Activated T-helper 1 cell treated with anti-CD3 and anti-CD28 coated beads, Interleukin-2, amount 50 U/mL, for 16 hours (primary cell): ENCODE measurements at places on chromosomes 1 and 21.

GRCh38 chr1:226599636-226600238, 51.2 kb downstream of the STUM start:
- no peak for DNase-seq

GRCh38 chr1:93675931-93676330, 5.7 kb downstream of the BCAR3 start:
- DNase-seq = no peak

DNA sequence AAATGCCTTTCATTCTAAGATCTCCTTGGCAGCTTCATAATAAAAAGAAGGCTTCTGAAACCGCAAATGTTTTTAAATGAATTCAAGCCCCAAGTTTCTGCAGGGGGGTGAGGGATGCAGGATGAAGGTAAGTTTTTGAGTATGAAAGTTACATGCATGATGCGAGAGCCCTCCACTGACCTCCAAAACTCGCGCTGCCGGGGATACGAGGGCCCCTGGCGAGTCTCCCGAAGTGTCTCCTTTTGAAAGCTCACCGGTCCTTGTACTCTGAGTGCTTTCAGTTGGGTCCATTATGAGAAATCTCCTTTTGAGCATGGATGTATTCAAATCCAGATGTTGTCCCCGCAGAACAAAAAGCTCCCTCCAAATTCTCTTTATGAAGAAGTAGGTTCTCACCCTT, 18.9 kb upstream of the ZC3H12A start:
- DNase-seq = no peak

DNA sequence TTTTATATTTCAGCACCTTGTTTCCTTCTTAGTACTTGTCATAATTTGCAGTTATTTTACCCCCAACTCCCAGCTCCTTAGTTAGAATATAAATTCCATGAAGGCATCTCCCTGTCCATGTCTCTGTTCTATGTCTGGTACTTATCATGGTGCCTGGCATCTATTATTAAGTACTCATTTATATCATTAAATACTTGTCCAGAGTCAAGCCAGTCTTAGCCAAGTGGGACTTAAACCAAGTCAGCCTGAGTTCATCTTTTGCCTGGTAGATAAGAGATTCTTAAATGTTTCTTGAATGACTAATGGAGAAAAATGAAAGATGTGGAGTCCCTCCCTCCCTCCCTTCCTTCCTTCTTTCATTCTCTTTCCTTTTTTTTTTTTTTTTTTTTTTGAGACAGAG, 9.4 kb downstream of the SLC25A44 start:
- no peak for DNase-seq

DNA sequence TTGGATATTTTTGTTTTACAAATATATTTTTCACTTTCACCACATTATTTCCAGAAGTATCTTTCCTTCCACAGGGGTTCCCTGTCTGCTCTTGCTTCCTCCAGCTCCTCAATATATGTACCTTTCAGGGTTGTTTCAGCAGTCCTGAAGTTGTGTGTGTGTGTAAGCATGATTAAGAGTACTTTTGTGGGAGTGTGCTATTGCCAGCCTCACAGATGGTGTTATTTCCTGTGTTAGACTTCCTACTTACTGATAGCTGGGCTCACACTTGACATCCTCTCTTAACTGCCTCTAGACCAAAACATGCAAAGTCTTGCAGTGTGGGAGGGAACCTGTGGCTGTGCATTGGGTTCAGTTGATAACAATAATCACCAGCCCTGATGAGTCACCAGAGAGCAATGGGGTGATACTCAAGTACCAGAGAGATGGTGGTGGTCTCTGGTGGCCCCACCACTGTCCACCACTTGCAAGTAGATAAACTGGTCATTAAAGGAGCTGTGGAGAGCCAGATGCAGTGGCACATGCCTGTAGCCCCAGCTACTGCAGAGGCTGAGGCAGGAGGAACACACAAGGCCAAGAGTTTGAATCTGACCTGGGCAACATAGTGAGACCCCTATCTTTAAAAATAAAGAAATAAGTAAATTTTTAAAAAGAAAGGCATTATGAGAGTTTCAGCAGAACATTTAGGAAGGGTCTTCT, 126.7 kb downstream of the NR5A2 start:
- DNase-seq = peak; percentile 13

GRCh38 chr1:119647228-119647733, 785 bp downstream of the ZNF697 start:
- DNase-seq = no peak

GRCh38 chr1:46747683-46748288, 28.9 kb upstream of the EFCAB14 start:
- no peak for DNase-seq

GRCh38 chr1:96521994-96522760, 199.4 kb upstream of the PTBP2 start:
- DNase-seq = no peak

DNA sequence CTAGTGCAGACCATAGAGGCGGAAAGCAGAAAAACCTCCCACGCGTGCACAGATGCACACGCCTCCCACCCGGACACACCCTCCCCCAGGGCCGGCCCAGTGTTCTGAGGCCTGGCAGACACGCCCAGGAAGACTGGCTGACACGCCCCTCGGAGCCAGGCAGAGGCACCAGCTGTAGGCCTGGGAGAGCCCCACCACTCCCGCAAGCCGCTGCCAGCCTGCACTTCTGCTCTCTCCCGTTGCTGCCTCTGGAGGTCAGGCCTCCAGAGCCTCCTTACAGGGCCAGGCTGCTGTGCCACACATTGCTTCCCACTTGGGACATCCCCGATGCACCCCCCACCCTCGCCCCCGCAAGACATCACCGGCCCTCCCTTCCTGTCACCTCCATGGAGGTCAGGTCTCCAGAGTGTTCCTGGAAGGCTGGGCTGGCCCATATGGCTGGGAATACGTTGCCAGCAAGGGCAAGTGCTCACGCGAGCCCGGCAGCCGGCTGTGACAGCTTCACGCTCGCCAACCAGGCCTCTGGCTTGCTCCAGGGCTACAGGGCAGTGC, 40.4 kb downstream of the CASZ1 start:
- peak; percentile 24 for DNase-seq

DNA sequence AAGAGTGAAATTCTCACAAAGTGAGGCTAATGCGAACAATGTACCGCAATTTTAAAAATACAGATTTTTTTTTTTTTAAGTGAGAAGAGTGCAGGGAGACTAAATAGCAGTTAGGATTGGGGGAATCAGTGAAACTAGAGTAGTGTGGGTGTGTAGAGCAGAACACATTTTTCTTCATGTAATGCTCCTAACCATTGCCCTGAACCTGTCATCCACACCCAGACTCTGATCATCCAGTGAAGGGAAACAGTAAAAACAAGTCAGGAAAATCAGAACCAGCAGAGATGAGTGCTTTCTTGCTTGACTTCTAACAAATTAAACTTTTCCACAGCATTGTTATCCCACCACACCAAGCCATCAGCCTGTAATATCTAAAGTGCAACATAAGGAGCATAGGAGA, 9.1 kb downstream of the CADM3 start:
- no peak for DNase-seq

DNA sequence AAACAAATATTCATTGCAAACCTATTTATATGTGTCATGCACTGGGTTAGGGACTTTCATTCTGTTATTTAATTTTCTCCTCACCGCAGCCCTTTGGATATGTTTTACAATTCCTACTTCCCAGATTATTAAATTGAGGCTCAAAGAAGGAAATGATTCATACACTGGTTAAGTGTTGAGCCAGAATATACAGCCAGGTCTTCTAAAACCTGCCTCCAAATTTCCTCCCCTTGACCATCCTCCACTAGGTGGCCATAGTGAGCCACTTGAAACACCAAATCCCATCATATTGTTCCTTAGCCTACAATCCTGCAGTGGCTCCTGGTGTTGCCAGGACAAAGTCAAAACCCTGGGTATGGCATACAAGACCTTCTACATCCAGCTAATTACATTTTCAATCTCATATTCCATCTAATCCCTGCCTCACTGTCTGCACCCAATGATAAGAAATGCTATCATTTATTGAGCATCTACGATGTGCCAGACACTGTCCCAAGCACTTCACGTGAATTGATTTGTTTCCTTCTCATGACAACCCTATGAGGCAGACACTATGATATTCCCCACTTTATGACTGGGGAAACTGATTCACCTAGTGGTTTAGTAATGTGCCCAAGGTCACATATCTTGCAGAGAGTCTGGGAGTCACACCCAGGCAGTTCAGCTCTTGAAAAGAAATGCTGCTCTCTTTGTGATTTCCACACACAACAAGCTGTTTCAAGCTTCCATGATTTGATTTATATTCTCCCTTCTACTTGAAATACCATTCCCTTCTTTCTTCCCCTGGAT, 23.6 kb upstream of the KIRREL1 start:
- no peak for DNase-seq

GRCh38 chr1:9440763-9441194, 98.5 kb upstream of the SLC25A33 start:
- DNase-seq = no peak
